ENCODE measurements at places on chromosomes 3 and 15.

GRCh38 chr15:73231661-73232419 is 136.9 kb downstream of the HCN4 start:
- DNase-seq, result no peak

DNA sequence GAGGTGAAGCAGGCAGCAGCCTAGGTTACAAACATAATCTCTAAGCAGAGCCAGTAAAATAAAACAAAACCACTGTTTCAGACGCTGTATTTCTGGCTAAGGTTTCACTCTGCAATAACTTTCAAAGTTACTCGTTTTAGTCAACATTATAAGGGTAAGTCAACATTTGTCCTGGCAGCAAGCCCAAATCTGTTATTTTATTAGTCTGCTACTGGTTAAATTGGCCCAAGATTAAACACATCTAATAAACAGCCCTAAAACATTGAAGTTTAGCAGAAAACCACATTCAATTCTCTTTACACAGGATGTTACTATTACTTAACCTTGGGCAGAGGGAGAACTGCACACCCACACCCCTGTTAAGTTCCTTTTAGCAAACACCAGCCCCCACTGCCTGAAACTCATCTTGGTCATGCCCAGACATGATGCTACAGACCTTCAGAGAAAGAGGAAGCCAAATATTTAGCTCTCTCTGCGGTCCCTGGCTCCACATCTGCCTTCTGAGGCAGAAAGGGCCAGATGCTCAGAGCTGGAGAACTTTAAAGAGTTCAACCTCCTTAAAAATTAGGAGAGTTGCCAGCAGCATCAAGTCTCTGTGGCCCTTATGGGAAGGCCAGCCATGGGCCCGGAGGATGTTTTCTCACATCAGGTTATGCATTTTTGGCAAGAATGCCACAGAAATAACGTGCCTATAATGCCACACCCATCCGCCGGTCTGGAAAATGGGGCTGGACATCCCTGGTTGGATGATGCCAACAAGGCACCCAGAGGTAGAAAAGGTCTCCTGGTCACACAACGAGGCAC is 17.9 kb downstream of the ARHGEF3 start:
- DNase-seq, result peak; percentile 48

DNA sequence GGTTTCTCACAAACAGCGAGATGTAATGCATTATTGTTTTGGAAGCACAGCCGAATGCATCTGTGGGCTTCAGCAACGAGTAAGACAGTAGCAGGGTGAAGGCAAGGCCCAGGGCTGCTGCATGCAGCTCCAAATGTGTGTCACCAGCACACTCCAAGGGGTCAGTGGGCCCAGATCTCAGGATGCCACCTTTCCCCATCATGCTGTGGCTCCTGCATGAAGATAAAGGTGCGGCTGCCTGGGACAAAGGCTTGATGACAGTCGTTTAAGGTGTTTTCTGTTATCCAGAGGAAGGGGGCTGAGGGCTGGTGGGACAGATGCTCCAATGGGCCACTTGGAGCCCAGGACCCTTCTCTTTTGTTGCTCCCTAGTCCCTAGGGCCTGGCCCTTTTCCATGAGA is 13.2 kb downstream of the C3orf22 start:
- DNase-seq, result no peak

DNA sequence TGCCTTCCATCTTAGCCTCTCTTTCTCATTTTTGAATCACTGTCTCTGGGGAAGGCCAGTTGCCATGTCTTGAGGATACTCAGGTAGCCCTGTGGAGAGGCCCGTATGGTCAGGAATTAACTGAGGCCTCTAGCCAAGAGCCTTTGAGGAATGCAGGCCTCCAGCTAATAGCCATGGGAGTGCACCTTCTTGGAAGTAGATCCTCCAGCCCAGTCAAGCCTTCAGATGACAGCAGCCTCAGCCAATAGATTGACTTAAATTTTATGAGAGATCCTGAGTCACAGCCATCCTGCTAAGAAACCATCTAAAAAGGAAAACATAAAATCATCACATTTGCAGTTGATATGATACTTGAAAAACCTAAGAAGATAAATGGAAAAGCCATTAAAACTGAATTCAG is 112.5 kb upstream of the BNIP2 start:
- DNase-seq, result no peak

DNA sequence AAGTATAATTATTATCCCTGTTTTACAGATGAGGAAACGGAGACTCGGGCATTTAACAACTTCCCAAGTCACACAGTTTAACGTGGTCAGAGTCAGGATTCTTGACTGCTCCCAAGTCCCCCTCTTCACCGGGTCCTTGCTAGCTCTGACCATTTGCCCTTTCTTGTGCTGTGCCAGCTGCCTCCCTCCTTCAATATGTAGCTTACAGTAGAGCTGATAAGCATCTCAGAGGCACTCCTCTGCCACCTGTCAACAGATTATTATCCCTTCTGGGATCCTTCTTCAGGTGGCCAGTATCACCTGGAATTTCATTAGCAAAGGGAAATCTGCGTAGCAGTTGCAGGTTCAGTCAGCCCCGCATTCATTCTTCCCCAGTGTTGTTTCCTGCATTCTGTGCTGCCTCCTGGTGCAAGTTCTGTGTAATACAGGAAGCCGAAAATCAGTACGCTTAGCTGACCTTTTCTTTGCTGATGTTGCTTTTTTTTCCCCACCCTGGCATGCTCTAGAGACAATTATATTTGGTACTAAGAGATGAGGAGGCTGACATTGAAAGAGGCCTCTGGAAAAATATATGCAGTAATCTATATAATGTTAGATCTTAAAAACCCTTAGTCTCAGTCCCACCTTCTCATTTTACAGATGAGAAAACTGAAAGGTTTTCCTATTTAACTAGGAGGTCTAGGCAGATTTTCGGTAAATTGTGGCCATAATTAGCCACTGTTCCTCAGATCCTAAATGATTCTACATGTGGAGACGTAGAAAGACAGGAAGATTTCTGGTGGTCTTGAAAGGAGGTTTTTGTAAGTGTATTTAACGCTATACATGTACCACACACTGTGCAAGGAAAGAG is 24.8 kb downstream of the TMOD2 start:
- peak; percentile 81 for DNase-seq

DNA sequence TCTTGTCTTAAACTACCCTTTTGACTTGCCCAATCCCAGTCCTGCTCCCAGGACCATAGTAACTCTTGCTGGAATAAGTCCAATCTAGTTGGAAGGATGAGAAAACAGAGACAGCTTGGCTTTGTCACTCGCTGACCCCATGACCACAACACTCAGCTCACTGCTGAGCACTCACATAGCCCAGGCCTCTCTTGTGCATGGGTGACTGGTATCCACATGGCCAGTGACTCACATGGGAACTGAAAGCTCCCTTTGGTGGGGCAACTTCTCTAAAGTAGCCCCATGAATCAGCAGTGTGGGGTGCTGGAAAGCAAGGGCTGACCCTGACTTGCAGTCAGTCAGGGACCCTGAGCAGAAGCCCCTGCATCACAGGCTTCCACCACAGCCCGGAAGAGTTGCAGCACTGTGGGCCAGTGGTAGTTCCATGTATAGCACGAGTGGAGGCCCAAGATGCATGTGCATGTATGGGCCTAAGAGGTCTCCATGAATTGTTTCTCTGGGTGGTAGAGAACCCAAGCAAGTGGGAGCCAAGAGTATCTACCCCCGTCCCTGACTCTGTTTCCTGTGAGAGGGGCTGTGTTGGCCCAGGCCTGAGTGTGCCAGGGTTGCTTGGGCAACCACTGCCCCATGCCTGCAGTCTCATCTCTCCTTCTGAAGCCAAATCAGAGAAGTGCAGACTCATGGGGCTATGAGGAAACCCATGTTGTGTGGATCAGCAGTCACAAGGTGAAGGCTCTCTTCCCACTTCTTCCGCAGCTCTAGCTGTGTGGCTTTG is 62.1 kb upstream of the XCR1 start:
- DNase-seq, result no peak

DNA sequence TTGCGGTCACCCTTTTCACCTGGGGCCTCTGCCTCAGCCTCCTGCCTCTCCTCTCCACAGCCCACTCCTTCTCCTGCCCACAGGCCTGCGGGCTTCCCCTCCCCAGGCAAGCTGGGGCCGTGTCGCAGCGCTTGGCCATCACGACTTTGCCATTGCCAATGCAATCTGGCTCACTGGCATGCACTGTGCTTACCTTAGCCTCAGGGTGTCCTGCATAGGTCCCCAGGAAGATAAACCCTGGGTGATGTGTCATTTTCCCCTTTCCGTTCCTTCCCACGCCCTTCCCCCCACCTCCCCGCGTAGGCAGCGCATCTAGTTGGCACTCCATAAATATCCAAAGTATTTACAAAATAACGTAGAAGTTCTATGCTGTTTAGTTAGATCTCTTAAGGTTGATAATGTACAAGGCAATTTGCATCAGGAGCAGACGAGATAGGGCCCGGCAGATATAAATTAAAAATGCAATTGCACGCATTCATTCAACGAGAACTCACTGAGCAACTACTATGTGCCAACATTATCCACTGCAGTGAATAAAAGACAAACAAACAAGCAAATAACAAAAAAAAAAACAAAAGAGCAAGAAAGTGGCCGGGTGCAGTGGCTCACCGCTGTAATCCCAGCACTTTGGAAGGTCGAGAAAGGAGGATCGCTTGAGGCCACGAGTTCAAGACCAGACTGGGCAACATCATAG is 973 bp upstream of the COPG1 start:
- DNase-seq, result no peak

DNA sequence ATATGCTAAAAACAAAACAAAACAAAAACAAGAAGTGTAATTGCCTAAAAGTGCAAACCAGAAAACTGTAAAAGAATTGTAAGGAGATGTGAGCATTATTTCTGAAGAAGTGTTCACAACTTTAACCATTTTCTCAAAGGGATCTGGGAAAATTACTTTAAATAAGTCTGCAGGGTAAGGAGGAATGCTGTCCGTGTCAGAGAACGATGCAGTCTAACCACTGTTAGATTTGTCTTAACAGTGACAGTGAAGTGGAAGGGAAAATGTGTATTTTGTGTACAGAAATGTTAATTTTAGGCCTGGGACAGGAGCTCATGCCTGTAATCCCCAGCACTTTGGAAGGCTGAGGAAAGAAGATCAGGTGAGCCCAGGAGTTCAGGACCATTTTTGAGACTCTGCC is 95.7 kb downstream of the DLG1 start:
- no peak for DNase-seq

DNA sequence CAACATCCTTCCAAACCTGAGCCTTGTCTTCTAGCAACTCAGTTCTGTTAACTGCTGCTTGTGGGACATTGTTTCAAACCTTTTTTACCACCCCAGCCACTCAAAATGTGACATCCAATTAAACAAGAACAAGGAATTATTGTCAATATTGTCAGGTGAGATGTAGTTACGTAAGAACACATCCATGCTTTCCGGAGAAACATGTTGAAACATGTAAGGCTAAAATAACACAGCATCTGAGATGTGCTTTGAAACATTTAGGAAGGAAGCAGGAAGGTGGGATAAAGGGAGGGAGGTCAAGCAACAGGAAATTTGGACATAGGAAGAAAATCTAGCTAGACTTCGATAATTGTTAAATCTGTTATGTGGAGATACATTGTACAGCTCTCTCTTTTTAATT is 50.9 kb upstream of the PRICKLE2 start:
- DNase-seq, result no peak

DNA sequence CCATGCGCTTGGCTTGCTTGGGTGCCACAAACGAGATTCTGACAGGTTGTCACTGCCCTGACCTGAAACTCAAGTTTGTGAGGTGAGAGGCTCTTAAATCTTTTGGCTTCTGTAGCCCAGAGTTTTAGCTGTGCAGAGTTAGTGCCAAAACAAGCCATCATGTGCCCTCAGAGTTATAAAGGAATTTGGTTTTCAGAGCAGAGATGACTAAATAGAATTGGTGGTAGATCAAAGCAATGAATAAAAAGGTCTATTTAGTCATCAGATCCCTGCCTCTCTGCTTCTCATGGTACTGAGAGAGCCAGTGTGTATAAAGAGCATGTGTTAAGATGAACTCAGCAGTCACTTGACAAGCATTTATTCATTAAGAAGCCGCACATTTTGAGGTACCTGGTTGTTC is 207.5 kb upstream of the DPH6 start:
- DNase-seq, result no peak

- DNase-seq, result no peak
Measured at GRCh38 chr3:128180913-128181312, 27.6 kb downstream of the EEFSEC start.

DNA sequence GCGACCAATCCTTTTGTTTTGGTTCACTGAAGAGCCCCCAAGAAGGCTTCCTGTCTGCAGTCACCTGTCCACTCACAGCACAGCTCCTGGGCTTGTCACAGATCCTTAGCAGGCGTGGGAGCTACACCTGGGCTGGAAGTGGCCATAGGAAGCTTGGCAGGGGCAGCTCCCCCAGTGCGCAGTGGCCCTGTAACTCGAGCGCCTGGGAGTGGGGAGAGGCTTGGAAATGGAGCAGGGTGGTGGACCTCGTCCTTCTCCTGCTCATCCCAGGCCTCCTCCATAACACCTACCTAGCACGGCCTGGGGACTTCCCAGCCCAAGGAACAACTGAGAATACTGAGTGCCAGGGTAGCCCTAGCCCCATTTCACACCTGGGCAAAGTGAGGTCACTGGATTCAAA is 19.3 kb upstream of the TGM5 start:
- no peak for DNase-seq

GRCh38 chr3:185402561-185402960 is 39.6 kb downstream of the MAP3K13 start:
- no peak for DNase-seq

GRCh38 chr3:105970283-105970682 is 101.5 kb upstream of the CBLB start:
- no peak for DNase-seq

GRCh38 chr3:169278092-169278491 is 385.4 kb downstream of the MECOM start:
- DNase-seq, result no peak

DNA sequence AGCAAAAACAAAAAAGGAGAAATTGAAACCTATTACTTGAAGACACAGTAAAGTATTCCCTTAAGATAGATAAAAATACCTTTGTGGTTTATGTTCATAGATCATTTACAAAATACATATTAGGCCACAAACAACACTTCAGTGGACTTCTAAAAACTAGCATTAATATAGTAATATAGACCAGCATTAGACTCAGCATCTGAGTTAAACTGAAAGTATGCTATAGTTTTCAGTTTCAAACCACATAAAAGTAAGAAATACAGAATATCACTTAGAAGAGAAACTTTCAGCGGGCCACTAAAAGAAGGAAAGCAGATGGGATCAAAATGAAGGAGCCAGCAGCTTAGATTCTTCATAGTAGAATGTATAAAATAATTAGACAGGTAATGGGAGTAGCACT is 86.6 kb downstream of the MSL2 start:
- DNase-seq, result no peak

GRCh38 chr3:4387210-4388204 is 79.6 kb downstream of the SUMF1 start:
- no peak for DNase-seq

- peak; percentile 73 for DNase-seq
Measured at GRCh38 chr15:37995461-37996347, 61.3 kb downstream of the TMCO5A start.

DNA sequence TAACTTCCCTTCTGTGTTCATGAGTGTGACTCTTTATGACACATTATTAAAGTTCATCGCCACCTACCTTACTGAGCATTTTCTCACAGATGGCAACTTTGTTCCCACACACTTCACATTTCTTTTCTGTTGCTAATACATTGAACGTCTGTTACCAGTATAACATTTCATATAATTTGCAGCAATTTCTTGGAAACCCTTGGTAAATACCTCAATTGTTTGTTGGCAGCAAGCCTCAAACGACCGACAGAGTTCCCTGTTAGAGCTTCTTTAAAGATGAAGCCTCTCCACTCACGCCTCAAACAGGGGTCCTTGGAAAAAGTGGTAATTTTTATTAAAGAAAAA is 3.2 kb upstream of the CHSY1 start:
- no peak for DNase-seq

- DNase-seq, result no peak
Measured at GRCh38 chr3:142106548-142106947, 42.8 kb downstream of the TFDP2 start.

GRCh38 chr3:12901623-12902045 is 60.3 kb upstream of the RPL32 start:
- peak; percentile 9 for DNase-seq
